ENCODE measurements at places on chromosomes 3 and 15.
A peak's percentile ranks its signal among the peaks of the same experiment; 100 is the strongest.

GRCh38 chr15:55195996-55196395 lies 745 bp downstream of the RSL24D1 start:
- DNase-seq, result peak; percentile 3

- DNase-seq, result no peak
These were observed 66.4 kb downstream of the SEMA5B start for GRCh38 chr3:122961146-122961545.

DNA sequence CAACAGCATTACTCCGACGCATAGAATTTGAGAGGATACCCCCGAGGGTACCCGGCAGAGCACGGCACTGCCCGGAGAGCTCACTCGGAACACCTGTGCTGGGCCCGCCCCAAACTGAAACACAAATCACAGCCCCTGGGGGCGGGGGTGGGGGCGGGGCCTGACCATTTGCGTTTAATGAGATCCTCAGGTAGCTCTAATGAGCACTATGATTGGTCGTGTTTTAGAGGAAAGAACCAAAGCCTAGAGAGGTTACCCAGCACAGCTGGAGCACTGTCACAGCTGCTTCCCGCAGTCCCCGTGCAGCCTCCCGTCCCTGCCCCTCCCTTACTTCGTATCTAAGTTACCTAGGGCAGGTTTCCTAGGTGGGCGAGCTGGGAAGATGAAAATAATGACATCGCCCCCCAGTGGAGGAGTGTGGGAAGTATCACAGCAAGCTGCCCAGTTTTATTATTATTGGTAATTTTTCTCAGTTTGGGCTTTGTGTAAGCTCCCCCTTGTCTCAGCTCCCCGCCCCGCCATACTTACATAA lies 187.1 kb downstream of the PDE8A start:
- peak; percentile 12 for DNase-seq

GRCh38 chr3:150030841-150031240 lies 60.1 kb upstream of the PFN2 start:
- no peak for DNase-seq

DNA sequence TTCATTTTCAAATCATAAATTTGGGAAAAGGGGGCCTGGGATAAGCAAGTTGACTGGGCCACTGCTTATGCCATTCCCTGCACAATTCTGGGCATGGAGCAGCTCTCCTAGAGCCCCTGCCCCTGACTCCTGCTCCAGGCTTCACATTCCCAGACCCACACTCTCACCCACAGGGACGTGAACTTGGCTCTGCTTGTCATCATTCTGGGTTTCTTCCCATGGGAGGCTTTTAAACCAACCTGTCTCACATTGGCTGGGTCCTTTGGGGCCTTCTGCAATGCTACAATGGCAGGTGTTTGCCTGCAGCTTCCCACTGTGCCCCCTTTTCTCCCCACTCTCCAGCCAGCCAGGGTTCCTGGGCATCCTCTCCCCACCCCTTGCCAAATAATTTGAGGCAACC lies 49.1 kb downstream of the CYP19A1 start:
- no peak for DNase-seq

- DNase-seq, result no peak
These were observed 226.1 kb upstream of the BHLHE40 start for GRCh38 chr3:4753073-4753691.

GRCh38 chr3:181906338-181906737 lies 194.6 kb downstream of the SOX2 start:
- no peak for DNase-seq

DNA sequence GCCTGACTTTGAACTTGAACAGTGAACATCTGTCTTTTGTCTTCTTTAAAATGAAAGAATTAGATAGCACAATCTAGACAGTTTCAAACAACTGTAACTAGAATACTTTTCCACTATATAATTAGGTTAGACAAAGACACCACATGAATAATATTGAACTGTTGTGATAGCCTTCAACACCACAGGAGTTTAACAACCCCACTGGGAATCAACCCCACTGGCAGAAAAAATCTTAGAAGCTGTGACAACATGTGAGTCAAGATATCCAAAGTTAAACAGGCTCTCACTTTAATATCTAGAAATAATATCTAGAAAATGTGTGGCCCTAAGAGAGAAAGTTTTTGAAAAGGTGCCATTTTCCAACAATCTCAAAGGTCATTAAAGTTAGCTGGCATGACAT lies 64.4 kb upstream of the PRICKLE2 start:
- DNase-seq, result no peak

DNA sequence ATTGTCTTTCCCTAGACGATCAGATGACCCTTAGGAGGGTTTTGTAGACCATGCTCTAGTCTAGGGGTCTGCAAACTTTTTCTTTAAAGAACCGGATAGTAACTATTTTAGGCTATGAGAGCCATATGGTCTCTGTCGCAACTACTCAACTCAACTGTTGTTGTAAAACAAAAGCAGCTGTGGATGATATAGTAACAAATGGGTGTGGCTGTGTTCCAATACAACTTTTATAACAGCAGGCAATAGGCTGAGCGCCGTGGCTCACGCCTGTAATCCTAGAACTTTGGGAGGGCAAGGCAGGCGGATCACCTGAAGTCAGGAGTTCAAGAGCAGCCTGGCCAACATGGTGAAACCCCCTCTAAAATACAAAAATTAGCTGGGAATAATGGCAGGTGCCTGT lies 6.1 kb upstream of the CMTM6 start:
- no peak for DNase-seq

DNA sequence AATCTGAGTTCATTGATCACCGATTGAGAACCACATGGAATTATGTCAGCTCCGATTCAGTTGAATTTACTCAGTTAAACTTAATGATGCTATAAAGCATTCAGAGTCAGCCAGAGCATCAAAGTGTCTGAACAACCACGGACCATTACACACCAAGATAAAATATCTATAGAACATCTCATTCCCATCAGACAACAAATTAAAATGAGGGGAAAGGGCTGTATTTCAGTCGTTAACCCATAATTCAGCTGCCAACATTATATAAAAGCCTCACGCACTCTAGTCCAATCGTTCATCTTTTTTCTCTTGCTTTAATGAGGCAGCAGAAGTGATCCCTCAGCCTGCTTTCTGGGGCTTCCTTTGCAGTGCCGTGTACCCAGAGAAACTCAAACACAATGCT lies 11.9 kb downstream of the CPNE4 start:
- DNase-seq, result no peak

DNA sequence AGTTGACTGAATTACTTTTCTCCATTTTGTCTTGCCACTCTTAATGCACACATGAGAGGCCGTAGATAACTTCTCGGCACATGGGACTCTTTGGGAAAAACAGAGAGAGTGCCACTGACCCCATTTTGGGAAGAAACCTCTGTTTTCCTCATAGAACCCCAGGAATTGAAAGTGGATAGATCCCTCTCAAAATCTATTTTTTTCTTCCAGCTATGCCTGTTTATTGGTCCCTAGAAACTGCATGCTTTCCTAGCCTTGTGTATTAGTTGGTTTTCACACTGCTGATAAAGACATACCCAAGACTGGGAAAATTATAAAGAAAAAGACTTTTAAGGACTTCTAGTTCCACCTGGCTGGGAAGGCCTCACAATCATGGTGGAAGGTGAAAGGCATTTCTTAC lies 23.7 kb upstream of the TMEM45A start:
- no peak for DNase-seq

GRCh38 chr15:77508541-77509243 lies 88.0 kb downstream of the HMG20A start:
- DNase-seq, result no peak

- DNase-seq, result no peak
These were observed 99.6 kb upstream of the FRMD4B start for GRCh38 chr3:69485489-69485888.

DNA sequence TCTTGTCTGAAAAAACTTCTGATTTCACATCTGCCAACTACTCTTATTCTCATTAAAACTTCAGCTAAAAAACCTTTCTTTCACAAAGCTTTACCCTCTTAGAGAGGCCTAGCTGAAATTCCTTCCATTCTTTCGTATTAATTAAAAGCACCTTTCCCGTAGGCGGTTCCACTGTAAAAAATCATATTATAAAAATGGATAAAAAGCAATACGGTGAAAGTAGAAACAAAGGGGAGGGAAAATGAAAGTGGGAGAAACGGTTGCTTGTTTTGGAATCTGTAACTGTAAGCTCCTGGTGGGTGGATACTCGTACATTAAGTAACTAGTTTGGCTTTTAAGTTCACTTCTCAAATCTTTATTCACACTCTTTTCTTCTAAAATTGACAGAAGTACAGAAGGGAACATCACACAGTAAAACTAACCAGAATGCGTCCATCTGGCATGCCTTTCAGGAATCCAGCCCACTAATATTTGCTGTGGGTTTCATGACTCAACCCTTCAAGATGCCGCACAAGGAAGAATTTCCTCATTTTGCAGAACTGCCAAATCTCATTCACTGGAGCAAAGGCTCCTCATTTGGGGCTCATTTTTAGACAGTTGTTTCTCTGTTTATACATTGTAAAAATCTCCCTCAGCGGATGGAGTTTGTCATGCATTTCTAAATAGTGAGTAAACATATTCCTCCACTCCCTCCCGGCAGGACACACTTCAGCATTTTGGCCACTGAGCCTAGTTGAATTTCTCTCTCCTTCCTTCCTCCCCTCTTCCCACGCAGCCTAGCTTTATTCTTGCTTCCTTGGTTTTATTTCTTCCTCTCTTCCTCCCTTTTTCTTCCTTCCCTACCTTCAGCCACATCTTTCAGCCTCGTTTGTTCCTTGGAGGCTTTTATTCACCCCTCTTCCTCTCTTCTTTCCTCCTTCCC lies 419.5 kb upstream of the NAALADL2 start:
- DNase-seq, result peak; percentile 98

DNA sequence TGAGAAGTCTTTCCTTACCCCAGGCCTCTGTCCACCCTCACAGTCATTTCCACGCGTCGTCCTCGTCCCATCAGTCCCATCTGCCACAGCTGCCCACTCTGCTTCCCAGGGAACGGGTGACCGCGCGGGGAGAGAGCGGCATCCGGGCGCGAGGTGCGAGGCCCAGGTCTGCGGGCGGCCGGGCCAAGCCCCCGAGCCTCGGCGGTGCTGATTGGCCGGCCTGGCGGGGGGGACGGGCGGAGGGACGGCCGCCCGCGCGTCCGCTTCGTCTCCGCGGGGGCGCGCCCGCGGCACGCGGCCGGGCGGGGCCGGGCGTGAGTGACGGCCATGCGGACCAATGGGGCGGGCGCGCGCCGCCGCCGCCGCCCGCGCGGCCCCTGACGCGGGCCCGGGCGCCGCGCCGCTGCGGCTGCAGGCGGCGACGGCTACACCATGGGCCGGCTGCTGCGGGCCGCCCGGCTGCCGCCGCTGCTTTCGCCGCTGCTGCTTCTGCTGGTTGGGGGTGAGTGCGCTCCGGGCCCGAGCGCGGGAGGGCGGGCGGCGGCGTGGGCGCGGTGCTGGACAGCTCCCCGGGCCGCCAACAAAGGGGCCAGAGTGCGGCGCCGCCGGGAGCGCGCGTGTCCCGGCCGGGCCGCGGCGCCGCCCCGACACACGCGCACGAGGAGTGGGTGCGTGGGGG lies at the start of gene PODXL2:
Gene PODXL2 (plus strand): TSS at position 398 of the 679 bp plus-strand sequence. CDS start 35 bp downstream, at position 433.
- peak; percentile 37 for DNase-seq

DNA sequence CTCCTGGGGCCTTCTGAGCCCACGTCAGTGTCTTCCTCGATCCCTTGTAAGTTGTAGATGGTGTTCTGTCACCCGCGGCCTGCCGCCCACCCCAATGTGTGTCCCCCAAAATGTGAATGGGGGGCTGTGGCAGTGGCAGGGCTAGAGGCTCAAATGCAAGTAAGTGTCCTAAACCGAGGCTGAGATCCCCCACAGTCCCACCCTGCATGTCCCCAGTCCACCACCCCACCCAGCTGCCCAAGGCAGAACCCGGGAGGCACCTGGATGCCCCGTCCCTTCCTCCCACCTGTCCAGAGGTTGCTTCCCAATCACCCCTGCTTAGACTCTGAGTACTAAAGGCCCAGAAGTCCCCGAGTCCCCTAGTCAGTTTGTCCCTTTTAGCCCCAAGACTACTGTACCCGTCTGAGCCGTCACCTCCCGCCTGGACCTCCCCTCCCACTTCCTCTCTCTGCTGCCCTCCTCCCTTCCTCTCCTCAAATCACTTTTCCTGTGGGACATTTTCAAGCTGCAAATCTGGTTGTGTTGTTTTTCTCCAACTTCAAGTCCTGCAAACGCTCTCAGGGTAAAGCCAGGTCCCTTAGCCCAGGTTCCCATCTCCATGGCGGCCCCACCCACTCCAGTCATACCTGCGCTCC lies 11.8 kb upstream of the PLXND1 start:
- DNase-seq, result no peak

- peak; percentile 19 for DNase-seq
These were observed 5.3 kb upstream of the TXNRD3 start for GRCh38 chr3:126659915-126660886.

- DNase-seq, result no peak
These were observed 775.0 kb downstream of the DIPK2A start for GRCh38 chr3:144746631-144747030.
